ENCODE measurements at places on chromosomes 2 and 18.
A peak's percentile ranks its signal among the peaks of the same experiment; 100 is the strongest.

GRCh38 chr18:36186461-36187192, 670 bp upstream of the MOCOS start:
- peak; percentile 13 for DNase-seq

GRCh38 chr2:26631401-26632170, 9.6 kb downstream of the CIB4 start:
- DNase-seq, result no peak

- peak; percentile 30 for DNase-seq
Measured at GRCh38 chr18:79630281-79631095, 49.1 kb upstream of the CTDP1 start.

GRCh38 chr2:100271210-100271609, 51.1 kb downstream of the LONRF2 start:
- DNase-seq, result no peak

- DNase-seq, result no peak
Measured at GRCh38 chr2:241187918-241188234, 601 bp upstream of the ANO7 start.

GRCh38 chr2:195937176-195937575, 131.5 kb downstream of the DNAH7 start:
- no peak for DNase-seq

- DNase-seq, result no peak
Measured at GRCh38 chr2:95025406-95026319, at the start of gene MAL. TSS of gene MAL (plus strand) at chr2:95025708. CDS start at chr2:95025793, 85 bp downstream.

GRCh38 chr2:44836174-44836573, 105.3 kb upstream of the SIX3 start:
- DNase-seq, result no peak

- DNase-seq, result no peak
Measured at GRCh38 chr2:5967506-5967905, 275.3 kb downstream of the SOX11 start.

- no peak for DNase-seq
Measured at GRCh38 chr2:226971770-226972169, 135.9 kb downstream of the RHBDD1 start.

- no peak for DNase-seq
Measured at GRCh38 chr2:45256173-45256866, 247.1 kb upstream of the SIX2 start.

GRCh38 chr2:174682578-174683391, 81.5 kb downstream of the CHRNA1 start:
- DNase-seq, result no peak
